ENCODE measurements at places on chromosomes 16 and 17. TPM values are rescaled to one million over a fixed set of nuclear protein-coding genes. Genes with fewer than 3 reads are reported as not detected.

NPIPA2 gene
- 5.2 TPM for total RNA-seq

KRTAP2-3 gene
- not detected for total RNA-seq

EVI2A gene
- 99.5 TPM for total RNA-seq

SCGB1C2 gene
- not detected for total RNA-seq

SLC47A1 gene
- not detected for total RNA-seq

FBXW10 gene
- total RNA-seq, result not detected

ARHGDIA gene
- total RNA-seq, result 590 TPM

CLDN7 gene
- 0.76 TPM for total RNA-seq

SUZ12 gene
- total RNA-seq, result 49.6 TPM

ABI3 gene
- 37.4 TPM for total RNA-seq

DPEP1 gene
- total RNA-seq, result not detected

AURKB gene
- total RNA-seq, result 127 TPM

KDM6B gene
- 21.6 TPM for total RNA-seq

KRTAP3-1 gene
- total RNA-seq, result not detected

MT1B gene
- total RNA-seq, result not detected
